ENCODE measurements at places on chromosomes 4 and X.

DNA sequence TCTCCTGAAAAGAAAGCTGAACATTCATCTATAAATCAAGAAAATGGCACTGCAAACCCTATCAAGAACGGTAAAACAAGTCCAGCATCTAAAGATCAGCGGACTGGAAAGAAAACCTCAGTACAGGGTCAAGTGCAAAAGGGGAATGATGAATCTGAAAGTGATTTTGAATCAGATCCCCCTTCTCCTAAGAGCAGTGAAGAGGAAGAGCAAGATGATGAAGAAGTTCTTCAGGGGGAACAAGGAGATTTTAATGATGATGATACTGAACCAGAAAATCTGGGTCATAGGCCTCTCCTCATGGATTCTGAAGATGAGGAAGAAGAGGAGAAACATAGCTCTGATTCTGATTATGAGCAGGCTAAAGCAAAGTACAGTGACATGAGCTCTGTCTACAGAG, 28.6 kb downstream of the PAQR3 start:
- no peak for DNase-seq

DNA sequence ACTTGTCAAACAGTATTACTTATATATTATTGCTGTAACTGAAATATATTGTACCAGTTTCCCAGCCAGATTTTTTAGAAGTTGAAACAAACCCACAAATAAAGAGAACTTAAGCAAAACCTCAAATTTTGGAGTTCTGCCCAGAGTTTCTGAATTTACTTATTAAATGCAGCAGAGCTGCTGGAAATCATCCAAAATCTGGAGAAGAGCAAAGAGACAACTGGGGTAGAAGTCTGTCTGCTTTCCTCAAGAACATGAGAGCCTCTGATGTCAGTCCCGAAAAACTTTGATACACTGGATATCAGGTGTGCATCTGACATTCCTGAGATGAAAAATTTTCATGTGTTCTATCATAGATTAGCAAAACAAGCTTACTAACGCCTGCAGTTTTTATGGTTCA, 325.9 kb downstream of the NR3C2 start:
- no peak for DNase-seq

DNA sequence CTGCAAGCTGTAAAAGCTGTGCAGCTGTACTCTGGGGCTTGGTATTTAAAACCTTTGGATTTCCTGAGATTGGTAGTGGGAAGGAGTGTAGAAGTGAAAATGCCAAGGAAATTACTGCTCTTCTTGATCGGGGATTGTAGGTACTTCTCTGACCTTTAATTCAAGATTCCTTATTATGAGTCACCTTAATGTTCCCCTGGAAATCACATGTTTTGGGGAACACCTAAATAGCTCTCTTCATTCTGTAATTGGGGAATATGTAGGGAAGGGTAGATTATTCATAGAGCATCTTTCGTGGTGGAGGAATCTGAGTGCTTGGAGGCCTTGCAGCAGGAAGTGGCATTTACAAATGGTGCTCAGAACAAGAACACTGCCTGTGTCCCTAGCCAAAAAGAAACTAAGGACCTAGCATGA, 137.8 kb downstream of the UCHL1 start:
- no peak for DNase-seq

DNA sequence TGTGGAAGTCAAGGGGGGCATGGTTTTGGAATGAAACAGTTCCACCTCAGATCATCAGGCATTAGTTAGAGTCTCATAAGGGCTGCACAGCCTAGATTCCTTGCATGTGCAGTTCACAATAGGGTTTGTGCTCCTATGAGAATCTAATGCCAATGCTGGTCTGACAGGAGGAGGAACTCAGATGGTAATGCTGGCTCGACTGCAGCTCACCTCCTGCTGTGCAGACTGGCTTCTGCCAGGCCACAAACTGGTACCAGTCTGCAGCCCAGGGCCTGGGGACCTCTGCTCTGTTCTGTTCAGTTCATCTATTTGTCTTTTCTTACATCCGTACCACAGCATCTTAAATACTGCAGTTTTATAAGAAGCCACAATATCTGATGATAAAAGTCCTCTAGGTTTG, 12.2 kb upstream of the MSL3 start:
- no peak for DNase-seq

GRCh38 chr4:7003176-7003878, 39.8 kb upstream of the TADA2B start:
- no peak for DNase-seq

DNA sequence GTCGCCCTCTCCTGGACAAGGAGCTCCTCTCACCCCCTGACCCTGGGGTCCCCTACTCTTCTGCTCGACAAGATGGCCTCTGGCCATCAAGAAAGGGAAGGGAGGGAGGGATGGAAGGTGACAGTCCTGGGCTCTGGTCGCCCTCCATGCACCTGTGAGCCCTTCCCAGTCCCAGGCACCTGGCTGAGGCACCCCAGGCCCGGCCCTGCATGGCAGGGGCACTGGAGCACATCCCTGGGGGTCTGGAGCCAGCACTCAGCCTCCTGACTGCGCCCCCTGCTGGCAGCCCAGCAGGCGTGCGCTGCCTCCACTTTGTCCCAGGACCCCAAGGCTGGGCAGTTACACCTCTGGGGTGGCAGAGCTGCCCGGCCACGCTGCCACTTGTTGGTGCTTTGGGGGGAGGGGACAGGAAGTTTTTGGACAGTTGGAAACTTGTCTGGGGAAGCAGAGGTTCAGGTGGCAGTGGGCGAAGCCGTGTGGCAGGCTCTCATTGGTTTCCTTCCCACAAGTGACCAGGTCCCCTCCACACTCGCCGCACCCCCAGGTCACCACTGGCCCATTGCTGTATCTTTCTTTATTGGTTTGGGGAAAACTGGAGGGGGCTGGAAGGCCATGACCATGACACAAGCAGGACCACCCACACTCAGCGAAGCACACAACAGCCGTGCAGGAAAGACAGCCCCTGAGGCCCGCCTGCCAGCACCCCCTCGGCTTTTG, 4.3 kb downstream of the PNCK start:
- DNase-seq = no peak

DNA sequence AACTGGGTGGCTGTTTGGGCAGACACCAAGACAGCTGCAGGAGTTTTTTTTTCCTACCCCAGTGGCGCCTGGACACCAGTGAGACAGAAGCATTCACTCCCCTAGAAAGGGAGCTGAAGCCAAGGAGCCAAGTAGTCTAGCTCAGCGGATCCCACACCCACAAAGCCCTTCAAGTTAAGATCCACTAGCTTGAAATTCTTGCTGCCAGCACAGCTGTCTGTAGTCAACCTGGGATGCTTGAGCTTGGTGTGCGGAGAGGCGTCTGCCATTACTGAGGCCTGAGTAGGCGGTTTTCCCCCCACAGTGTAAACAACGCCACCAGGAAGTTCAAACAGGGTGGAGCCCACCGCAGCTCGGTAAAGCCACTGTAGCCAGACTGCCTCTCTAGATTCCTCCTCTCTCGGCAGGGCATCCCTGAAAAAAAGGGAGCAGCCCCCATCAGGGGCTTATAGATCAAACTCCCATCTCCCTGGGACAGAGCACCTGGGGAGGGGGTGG, 171.4 kb downstream of the ARHGEF9 start:
- DNase-seq = no peak

GRCh38 chr4:92215476-92215875, 88.3 kb upstream of the GRID2 start:
- no peak for DNase-seq

- DNase-seq = no peak
Measured at GRCh38 chrX:1751781-1752180, 136.9 kb downstream of the ASMT start.

GRCh38 chrX:69424161-69424560, 80.0 kb upstream of the NALF2 start:
- no peak for DNase-seq

DNA sequence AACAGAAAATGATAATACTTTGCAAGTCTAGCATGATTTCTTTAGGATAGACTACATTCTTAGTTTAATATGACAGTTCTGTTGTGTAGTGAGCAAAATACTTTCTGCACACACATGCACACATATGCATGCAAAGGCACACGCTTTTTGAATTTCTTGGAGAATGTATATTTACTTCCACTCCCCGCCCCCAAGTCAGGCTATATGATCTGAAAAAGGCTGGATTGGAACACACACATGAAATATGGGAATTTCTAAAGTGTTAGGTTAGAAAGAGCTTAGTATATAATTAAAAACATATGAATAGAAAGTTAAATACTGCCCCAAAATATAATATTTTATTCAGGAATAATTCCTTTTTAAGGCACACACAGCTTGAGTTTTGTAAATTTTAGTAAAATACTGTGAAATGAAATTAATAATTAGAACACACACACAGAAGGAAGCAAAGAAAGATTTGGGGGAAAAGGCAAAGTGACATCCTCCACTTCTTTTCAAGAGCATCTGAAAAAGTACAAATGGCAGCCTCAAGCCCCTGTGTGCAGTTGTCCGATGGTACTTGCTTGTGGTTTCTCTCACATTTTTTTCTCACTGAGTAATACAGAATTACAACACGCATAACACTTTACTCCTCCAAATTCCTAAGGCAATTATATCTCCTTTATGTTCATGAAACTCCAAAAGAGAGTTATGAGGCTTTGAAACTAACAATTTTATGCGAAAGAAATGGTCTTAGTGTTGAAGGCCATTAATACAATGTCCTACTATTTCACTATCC, 228.9 kb upstream of the ETNPPL start:
- DNase-seq = no peak

GRCh38 chrX:119647552-119648420, 41.6 kb upstream of the NKRF start:
- peak; percentile 36 for DNase-seq

DNA sequence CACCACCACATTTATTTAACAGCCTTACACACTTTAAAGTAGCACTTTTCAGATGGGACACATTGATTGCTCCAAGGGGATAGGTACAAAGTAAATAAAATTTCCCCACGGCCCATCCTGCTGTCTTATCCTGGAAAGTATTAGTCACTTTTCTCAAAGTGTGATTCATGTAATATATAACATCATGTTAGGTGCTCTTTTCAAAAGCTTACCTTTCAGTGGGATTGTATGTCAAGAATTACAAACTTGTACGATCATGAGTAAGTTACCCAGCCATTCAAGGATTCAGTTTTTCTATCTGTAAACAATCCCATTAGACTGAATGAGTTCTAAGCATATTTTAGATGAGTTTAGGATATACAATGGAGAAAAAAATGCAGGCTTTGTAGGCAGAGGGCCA, 876.6 kb upstream of the GRID2 start:
- no peak for DNase-seq

- no peak for DNase-seq
Measured at GRCh38 chr4:39464886-39465501, 6.1 kb downstream of the LIAS start.

DNA sequence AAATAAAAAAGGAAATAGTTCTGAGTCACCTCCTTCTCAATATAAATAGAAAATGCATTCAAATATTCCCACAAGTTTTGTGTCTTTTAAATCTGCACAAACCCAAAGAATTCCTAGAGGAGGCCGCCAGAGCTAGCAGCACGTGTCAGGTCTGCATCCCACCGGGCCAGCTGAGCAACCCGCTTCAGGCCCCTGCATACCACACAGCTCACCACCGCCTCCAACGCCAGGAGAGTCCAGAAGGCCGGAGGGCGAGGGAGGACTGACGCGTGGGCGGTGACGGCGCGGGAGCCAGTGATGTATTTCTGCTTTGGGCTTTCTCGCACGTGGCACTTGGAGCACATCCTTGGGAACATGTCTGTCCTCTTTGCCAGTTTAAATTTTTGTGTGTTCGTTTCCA, 61.9 kb upstream of the CLDN34 start:
- no peak for DNase-seq

- no peak for DNase-seq
Measured at GRCh38 chr4:109913596-109914241, 1.0 kb downstream of the EGF start.

- DNase-seq = no peak
Measured at GRCh38 chrX:20506739-20507138, 240.0 kb upstream of the RPS6KA3 start.

DNA sequence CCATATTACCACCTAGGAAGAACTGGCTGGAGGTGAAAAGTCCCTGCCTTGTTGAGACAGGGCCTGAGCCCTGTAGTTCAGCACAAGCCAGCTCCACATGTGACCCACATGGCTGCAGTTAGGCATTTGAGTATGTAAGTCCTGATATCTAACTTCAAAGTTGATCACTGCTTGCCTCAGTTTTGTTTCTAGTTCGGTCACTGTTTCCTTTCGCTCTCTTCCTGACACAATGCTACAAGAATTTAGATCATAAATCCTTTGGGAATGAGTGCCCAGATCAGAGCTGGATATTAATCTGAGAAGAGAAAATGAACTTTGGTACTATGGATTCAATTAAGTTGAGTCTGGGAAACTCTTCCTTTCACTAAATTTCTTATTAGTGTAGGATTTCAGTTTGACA, 48.4 kb downstream of the AKAP4 start:
- no peak for DNase-seq

GRCh38 chr4:11568511-11568910, 139.8 kb upstream of the HS3ST1 start:
- no peak for DNase-seq
